Stimulated activated CD4-positive, alpha-beta T cell treated with anti-CD3 and anti-CD28 coated beads, Interleukin-15, amount 100 ng/mL, for 48 hours (primary cell): ENCODE measurements at places on chromosomes 6 and 20.

DNA sequence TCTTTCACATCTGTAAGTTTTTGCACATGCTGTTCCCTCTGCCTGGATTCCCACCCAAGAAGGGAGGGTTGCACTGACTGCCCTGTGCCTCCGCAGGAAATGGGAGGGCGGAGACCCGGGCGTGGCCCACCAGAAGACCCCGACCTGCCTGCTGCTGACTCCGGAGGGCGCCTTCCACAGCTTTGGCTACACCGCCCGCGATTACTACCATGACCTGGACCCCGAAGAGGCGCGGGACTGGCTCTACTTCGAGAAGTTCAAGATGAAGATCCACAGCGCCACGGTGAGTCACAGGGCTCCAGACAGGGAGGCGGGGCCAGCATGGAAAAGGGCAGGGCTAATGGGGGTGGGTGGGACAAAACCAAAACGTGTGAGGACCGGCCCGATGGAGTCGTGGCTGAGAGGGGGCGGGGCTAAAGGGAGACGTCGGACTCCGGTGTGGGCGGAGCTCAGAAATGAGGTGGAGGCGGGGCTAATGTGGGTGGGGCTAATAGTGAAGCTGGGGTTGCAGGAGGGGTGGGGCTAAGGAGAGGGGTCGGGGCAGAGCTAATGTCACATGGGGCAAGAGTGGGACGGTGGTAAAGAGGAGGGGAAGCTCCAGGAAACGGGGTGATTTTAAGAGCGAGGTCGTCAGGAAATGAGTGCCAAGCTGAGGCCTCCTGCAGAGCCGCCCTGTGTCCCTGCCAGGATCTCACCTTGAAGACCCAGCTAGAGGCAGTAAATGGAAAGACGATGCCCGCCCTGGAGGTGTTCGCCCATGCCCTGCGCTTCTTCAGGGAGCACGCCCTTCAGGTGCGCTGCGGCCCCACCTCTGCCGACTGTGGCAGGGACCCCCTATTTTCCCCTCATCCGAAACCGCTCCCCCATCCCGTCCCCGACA is 12.6 kb downstream of the HSPA12B start:
- peak; percentile 66 for DNase-seq

DNA sequence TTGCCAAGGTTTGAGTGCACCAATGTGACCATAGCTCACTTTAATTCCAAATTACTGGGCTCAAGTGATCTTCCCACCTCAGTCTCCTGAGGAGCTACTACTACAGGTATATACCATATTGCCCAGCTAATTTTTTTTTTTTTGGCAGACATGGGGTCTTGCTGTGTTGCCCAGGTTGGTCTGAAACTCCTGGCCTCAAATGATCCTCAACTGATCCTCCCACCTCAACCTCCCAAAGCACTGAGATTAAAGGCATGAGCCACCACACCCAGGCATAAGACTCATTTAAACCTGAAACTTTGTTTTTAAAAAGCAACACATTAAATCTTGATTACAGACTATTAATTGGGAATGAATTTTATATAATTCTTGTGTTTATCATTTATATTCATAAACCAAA is 67.7 kb downstream of the ARHGAP18 start:
- no peak for DNase-seq

DNA sequence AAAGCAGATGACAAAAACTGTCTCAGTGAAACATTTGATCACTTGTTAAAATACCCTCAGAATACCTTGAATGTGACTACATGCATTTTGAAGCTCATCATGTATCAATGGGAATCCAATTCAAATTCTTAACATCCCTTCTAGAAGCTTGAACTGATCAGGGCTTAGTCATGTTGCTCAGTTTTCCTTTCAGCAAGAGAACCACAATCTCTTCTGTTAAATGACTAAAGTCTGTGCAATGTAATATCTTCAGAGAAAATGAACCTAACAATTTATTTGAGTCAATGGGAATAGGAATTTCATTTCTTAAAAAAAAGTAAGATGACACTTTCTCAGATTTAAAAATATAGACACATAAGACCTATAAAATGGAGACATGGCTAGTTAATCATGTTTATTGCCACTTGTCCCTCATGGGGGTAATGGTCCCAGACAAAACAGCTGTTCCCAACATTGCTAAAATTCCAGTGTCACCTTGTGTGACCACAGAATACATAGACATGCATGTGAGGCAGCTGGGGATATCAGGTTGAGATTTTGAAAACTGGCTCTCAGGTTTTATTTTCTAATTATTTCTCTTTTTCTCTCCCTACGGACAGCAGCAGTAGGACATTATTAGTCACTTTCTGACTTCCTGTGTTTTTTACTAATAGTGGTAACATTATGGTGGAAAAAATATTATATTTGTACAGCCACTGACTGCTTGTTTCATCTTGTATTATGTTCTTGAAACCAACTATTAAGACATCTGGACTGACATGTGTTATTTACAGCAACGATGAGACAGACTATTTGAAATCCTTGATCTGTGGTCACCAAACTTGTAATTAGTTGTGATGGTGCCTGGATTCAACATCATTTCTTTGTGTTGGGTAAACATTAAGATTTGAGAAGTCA is 192.5 kb downstream of the COL9A1 start:
- no peak for DNase-seq

DNA sequence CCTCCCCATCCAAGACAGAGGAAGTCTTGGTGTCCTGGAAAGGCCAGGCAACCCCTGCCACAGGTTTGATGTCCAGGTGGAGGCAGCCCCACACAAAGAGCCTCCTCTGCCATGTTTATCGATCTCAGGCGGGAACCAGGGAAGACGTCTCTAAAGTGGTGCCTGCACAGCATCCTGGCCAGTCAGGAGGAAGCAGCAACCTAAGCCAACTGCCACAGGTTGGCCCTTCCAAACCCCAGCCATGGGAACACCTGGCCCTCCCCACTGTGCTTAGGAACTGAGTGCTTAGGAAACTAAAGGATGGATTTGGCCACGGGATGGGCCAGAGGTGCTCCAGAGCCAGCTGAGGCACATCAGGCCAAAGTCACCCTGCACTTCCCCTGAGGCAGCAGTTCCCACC is 56.9 kb downstream of the CSE1L start:
- DNase-seq = no peak

- no peak for DNase-seq
Measured at GRCh38 chr6:28303570-28303969, 22.2 kb downstream of the PGBD1 start.

DNA sequence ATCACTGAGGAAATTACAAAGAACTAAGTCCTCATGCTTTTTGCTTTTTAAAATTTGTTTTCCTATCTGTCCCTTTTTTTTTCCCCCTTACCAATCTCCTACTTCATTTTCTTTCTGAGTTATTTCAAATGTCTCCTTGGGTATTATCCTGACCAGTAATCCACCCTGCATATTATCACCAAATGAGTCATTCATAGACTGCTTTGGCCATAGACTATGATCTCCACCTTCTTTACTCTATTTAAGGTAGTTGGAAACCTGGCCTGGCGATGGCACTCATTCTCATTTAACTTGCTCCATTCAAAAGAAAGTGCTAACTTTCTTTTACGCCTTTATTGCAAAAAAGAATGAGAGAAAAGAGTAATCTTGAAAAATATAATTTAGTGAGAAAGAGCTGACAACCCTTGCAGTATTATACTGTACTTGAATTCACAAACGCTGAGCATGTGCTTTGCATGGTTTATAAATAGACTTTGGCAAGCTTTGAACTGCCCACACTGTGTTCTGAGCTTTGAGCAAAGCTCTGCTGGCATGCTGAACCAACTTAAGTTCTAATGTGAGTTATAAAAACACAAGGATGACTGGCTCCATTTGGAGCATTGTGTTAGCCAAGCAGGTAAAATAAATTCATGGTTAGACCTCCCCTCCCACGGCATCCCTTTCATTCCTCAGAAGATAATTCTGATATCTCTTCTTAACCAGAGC is 198.9 kb downstream of the NKAIN2 start:
- no peak for DNase-seq

DNA sequence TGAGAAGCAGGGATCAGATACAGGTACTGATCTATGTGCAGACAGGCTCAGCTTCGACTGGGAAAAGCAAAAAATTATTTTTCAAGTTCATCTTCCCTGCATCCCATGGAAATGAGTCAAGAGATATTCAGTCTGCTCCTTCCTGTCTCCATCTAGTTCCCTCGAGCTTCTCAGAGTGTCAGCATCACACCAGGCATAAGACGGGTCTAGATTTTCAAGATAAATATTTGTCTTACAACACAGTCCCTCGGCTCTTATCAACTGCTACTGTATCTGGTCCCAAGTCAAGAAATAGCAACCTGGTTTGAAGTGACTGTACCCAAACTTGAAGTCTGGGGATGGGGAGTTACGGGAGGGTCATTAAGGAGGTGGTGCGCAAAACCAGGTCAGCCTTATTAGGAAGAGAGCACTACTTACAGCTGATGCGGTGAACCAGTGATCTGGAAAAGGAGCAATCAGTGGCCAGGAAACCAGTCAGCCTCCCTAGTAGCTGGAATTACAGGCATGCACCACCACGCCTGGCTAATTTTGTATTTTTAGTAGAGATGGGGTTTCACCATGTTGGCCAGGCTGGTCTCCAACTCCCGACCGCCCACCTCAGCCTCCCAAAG is 29.7 kb downstream of the ZMYND8 start:
- DNase-seq = no peak

DNA sequence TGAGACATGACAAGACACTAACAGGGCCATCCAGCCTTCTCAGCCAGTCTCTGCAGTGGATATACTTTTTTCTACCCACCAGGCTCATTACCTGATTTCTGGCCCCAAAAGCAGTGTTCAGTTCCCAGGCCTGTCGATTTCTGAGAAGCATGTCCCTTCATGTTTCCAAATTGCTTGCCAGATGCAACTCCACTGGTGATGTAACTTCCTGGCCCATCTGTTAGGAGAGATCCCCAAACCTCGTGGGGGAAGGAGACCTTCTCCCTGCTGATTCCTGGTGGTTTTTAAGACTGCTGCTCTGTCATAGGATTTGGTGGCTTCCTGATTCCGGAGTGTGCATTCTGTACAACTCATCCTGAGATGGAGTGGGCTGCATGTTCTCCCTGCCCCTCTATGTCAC is 31.6 kb upstream of the MRPS10 start:
- no peak for DNase-seq

DNA sequence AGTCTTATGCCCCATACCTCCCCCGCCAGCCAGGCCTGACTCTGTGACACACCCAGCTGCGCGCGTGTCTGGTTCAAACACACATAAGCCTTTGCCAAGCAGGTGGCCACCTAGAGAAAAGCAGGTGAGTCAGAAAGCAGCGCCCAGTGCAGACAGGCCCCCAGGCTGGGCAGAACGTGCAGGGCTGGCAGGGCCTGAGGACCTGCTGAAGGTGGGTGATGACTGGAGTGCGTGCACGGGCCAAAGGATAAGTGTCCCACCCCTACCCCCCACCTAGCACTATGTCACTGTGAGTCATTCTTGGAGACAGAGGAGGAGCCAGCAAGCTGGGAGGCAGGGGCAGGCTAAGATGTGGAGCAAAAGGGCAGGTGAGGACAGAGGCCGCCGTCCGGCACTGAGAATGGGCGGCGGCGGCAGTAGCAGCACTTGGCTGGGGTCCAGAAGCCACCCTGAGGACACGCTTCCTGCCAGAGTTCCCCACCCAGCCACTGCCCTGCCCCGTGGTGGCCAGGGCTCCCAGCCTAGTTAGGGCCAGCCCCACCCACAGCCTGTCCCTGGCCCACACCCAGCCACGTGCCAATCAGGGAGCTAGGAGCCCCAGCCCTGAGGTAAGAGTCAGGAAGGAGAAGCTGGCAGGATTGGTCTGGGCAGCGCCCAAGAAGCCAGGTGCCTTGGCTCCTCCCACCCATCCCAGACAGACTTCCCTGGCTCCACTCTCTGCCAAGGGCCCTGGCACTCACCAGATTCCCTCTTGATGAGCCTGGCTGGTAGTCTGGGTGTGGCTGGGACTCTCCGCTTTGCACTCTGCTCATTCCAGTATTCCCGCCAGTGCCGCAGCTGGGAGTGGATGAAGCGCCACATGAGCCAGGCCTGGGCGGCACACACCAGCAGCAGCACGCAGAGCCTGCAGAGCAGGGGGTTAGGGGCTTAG is 72.7 kb downstream of the TRAM2 start:
- no peak for DNase-seq

DNA sequence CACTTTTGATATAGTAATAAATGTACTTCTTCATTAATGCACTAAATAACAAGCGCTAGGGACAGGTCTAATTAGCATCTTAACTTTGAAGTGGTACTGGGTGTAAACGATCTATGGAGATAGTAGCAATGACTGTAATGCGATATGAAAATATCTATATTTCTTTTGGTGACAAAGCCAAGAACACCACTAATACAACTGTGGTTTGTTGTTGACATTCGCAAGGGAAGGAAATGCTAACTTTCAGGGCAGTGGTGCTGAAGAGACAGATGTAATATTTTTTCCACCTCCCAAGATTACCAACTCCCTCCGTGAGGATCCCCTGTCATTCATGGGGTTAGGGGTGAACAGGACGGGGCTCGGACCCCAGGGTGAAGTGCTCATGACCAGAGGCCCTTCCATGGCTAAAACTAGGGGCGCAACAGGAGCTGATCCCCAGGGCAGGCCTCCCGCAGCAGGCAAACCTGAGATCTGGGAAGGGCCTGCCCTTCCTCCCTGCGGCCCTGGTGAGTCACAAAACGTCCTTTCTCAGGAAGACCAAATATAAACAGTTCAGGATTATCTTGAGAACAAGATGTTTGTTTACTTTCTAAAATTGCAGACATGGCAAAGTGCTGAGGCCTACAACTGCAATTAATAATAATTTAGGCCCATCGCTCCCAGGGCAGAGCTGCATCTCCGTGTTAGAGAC is 65.0 kb upstream of the TOX2 start:
- no peak for DNase-seq

DNA sequence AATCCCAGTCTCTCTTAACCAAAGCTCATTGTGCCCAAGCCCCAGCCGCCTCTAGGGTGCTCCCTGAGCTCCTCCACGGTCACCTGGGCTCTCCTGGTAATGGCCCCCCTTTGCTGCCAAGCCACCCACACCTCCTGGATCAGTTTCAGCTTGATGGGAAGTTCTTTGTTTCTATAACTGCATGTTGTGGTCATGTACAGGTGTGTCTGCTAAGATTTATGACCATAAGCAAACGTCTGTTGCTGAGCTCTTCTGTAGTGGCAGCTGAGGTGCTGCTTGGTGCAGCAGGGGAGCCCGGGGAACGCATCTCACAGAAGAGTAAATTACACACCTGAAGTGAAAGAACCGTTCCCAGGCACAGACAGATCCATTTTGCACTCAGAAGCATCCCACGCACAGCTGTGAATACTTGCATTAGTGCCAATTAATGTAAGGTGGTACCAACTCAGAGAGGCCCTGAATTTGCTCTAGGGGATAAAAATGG is 194.6 kb upstream of the ARID1B start:
- DNase-seq = no peak
